Activated CD4-positive, CD25-positive, alpha-beta regulatory T cell treated with anti-CD3 and anti-CD28 coated beads, Interleukin-2, amount 50 U/mL, for 72 hours (primary cell): ENCODE measurements at places on chromosomes 2 and 18.
A peak's percentile ranks its signal among the peaks of the same experiment; 100 is the strongest.

GRCh38 chr18:7459851-7460770 is 107.0 kb upstream of the PTPRM start:
- no peak for DNase-seq

GRCh38 chr2:160091381-160091780 is 29.0 kb upstream of the PLA2R1 start:
- no peak for DNase-seq

GRCh38 chr2:12867631-12868287 is 151.0 kb downstream of the TRIB2 start:
- no peak for DNase-seq

DNA sequence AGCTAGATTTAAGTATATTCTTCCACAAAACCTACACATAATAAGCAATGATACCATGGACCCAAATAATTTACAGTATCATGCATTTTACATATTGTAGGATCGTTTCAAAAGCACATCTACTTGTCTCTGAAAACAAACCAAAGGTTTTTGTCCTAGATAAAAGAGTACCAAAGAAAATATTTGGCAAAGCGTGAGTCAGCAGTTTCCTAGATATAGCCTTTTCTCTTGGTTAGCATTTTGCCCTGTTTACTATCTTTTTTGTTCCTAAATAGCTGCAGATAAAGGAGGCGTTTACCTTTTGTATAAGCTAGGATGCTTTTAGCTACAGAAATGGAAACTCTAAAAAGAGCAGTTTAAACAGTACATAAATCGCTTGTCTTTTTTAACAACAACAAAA is 305.8 kb upstream of the GULP1 start:
- DNase-seq: no peak

- DNase-seq: no peak
These were observed 212.4 kb downstream of the RPIA start for GRCh38 chr2:88903749-88904353.

GRCh38 chr18:39225373-39225772 is 1659.8 kb upstream of the CELF4 start:
- no peak for DNase-seq

- DNase-seq: no peak
These were observed 301.2 kb downstream of the NCKAP5 start for GRCh38 chr2:133266926-133267590.

GRCh38 chr18:13568443-13569392 is 157.6 kb downstream of the FAM210A start:
- DNase-seq: peak; percentile 33

- peak; percentile 63 for DNase-seq
These were observed 455 bp upstream of the TLK1 start for GRCh38 chr2:171160956-171161740.

- peak; percentile 15 for DNase-seq
These were observed 246.8 kb downstream of the HDAC4 start for GRCh38 chr2:239153806-239154591.

- DNase-seq: no peak
These were observed 411.0 kb upstream of the ACVR2A start for GRCh38 chr2:147433822-147434221.

DNA sequence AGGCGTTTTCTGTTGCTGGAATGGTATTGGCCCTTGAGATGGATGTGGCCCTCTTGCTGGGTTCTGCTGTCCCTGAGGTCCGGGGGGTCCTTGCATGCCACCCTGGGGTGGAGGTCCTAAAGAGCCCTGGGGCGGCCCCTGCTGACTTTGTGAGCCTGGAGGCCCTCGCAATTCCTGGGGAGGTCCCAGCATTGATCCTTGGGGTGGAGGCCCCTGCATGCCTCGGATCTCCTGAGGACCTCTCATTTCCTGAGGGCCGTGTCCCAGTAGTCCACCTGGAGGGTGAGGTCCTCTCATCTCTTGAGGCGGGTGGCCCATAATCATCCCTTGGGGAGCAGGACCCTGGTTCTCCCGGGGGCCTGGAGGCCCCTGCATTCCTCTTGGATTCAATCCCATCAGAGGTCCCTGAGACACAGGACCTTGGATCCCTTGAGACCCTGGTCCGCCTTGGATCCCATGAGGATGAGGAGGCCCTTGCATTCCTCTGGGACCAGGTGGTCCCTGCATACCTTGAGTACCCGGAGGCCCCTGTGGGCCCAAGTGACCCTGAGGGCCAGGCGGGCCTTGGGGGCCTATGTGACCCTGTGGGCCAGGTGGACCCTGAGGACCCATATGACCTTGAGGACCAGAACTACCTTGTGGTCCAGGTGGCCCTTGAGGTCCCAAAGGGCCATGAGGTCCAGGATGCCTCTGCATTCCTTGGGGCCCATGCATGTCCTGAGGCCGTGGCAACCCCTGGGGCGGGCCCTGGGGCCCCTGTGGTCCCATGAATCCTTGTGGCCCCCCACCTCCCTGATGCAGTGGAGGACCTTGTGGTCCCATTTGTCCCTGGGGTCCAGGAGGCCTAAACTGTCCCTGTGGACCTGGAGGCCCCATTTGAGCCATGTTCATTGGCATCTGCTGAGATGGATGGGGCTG is 18.3 kb downstream of the SFT2D3 start:
- no peak for DNase-seq

GRCh38 chr2:104888489-104889258 is 34.8 kb downstream of the POU3F3 start:
- no peak for DNase-seq
